Activated CD4-positive, alpha-beta memory T cell treated with anti-CD3 and anti-CD28 coated beads, Interleukin-2, amount 10 ng/mL, durations not matched to agents 7 days and 5 days (primary cell): ENCODE measurements at places on chromosomes 3 and 15. TPM values are rescaled to one million over a fixed set of nuclear protein-coding genes. Genes with fewer than 3 reads are reported as not detected.

Gene PFN2
- total RNA-seq, result 0.88 TPM

- DNase-seq, result no peak
These were observed 791.6 kb upstream of the ARRDC4 start for GRCh38 chr15:97168704-97169475.

DNA sequence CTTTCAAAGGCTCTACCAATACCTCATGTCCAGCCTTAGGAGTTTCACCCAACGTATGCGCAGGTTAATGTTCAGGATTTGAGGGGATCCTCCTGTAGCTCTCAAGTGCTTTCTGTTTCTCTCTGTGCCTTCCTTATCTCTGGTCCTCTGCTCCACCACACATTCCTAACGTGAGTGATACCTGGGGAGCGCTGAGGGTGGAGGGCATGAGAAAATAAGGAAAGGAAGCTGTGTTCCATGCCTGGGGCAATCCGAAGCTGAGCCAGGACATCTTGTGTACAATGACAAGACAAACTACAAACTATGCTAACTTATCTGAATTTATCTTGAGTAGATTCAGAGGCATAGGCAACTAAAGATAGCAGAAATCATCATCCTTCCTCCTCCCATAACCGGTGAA, 136.4 kb downstream of the SST start:
- no peak for DNase-seq

Gene SAMMSON
- total RNA-seq, result not detected

Gene CP
- total RNA-seq, result not detected

DNA sequence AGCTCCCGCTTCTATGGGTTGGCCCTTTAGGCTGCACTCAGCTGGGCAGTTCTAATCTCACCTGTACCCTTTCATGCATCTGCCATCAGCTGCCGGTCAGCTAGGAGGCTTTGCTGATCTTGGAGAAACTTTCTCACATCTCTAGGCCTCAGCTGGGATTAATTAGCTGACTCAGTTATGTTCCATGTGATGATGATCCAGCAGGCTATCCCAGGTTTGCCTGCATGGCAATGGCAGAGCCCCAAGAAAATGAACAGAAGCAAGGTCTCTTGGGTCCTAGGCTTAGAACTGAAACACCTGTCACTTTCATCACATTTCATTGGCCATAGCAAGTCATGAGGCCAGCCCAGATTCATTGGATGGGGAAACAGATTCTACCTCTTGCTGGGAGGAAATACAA, 304.6 kb upstream of the TBC1D5 start:
- DNase-seq, result no peak

- no peak for DNase-seq
These were observed 158.3 kb upstream of the HES1 start for GRCh38 chr3:193977622-193978021.

Gene MYL3
- total RNA-seq, result not detected

Gene CLDN18
- total RNA-seq, result not detected

Gene CCDC39
- not detected for total RNA-seq

DNA sequence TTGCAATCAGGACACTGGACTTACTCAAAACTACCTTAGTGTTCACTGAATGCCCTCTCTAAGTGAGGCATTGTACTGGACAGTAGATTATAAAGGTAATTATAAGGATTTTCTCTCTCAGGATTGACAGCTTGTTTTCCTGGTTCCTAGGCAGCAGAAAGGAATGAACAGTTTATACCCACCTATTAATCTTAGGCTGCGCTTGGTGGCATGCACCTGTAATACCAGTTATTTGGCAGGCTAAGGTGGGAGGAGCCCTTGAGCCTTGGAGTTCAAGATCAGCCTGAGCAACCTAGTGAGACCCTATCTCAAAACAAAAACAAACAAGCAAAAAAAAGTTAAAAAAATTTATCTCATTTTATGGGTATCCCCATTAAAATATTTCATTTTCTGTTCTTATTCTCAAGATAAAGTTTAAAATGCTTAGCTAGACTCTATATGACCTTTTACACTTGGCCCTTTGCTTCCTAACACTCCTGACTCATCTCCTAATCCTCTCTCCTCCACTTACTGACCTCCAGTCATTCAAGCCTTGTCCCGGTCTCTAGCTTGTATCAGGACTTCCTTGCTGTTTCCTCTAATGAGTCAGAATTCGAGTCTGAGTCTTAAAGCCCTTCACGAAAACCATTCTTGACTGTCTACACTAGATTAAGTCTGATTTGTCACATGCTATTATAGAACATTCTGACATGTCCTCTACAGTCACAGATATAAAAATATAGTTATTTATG, 348.6 kb downstream of the NLGN1 start:
- no peak for DNase-seq

- DNase-seq, result no peak
These were observed 133.7 kb upstream of the UBE2E1 start for GRCh38 chr3:23671851-23672589.

Gene SLC28A2
- total RNA-seq, result not detected

GRCh38 chr3:155244699-155245098, 48.8 kb downstream of the STRIT1 start:
- DNase-seq, result no peak

GRCh38 chr15:31278061-31278445, 48.6 kb upstream of the KLF13 start:
- DNase-seq, result peak; percentile 9

GRCh38 chr15:99340347-99340746, 89.1 kb downstream of the LRRC28 start:
- no peak for DNase-seq

DNA sequence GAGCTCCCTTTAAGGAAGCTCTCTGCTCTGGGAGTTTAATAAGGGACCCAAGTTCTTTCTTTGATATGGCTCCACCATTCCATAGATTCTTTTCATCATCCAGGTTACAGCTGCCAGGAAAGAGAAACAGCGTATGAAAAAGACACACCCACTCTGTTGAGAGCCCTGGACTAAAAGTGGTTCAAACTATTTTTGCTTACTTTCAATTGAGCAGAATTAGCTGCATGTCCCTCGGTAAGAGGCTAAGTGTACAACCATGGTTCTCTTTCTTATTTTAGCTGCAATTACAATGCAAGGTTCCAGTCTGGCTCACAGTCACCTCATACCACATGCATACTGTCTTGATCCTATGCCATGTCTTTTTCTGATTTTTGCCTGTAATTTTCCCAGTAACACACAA, 1288.3 kb downstream of the NSUN3 start:
- no peak for DNase-seq

Gene TLR9
- total RNA-seq, result 0.83 TPM

Gene FBN1
- total RNA-seq, result 1.7 TPM

- DNase-seq, result no peak
These were observed 13.3 kb downstream of the ATG7 start for GRCh38 chr3:11285471-11285870.

GRCh38 chr3:134342259-134342658, 32.0 kb downstream of the AMOTL2 start:
- no peak for DNase-seq

GRCh38 chr15:63414474-63415120, 33.0 kb upstream of the CA12 start:
- DNase-seq, result no peak

DNA sequence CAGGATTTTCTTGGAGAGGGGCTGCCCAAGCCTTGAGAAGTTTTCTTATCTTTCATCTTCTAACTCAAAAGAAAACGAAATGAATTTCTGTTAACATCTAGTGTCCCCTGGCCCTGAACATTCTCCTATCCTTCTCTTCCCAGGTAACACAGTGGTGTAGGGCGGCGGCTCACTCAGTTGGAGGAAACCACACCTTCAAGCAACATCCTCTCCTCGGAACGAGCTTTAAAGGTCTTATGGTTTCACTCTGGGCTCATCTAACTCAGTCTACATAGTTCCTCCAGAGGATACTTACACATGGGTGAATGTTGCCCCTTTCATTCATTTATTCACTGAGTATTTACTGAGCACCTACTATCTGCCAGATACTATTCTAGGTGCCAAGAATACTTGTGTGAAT, 31.0 kb upstream of the KLHL6 start:
- peak; percentile 44 for DNase-seq

Gene XYLB
- total RNA-seq, result 3.1 TPM

GRCh38 chr3:50125541-50126286, 29.4 kb upstream of the SEMA3F start:
- DNase-seq, result no peak

- DNase-seq, result peak; percentile 82
These were observed 43.9 kb downstream of the PPCDC start for GRCh38 chr15:75067123-75067830.

DNA sequence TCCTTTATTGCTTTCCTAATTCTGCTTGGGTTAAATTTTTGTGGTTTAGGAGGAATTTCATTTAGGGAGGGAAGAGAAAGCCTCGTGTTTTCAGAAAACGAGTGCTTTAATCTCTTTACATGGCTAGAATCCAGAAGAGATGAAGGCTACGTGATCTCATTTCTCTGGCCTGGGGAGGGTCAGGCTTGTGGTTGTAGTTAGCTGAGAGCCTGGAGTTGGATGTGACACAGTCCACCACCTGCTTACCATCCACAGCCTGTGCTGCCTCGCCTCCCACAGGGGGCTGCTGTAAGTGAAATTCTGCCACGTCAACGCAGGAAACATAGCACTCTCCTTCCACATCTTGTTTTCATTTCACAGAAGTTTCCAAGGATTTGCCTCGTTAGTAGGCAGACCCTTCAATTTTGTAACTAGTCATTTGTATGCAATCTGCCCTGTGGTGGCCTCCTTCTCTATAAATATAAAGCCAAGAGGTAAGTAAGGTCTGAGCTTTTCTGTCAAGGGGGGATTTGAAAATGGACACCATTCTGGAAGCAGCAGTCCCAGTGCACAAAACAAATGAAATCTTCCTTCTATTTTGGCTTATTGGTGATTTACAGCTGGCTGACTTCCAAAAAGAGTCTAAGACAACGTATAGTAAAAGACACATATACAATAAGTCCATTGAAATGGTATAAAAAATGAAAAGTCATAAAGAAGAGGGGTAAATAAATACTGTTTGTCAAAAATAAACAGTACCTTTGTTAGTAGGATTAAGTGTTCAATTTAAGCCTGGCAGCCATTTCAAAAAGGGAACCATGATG, 3.4 kb downstream of the GXYLT2 start:
- DNase-seq, result no peak

Gene CCDC54
- total RNA-seq, result not detected

DNA sequence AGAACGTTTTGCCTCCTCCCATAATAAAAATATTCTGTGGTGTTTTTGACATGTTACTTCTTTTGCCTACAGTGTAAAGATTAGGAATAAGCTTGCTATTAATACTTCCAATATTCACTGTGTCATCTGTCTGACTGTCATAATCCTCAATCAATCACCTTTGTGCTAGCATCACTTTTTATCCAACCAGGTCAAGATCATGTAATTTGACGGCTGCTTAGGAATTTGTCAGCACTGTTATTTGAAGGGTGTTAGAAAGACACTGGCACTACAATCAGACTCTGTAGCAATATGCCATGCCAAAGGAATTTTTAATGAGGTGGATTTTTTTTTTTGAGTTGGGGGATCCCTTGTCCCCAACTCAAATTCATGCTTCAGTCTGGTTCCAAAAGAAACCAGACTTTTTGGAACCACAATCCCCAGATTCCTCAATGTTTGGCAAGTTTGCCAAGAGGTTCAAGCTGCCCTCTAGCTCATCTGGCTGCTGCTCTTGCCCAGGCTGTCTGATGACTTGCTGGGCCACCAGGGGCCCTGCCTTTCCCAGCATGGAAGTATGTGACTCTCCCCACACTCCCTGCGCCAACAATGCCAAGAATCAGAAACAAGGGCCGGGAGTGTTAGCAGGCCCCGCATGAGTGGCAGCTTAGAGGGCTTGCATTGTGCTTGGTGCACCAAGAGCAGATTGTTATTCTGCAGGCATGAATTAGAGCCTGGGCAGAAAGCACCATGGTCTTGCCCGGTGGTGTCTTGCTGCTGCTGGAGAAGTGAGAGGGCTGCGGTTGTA, 58.6 kb upstream of the TSC22D2 start:
- DNase-seq, result no peak

Gene MAGI1
- 0.25 TPM for total RNA-seq

Gene NOX5
- not detected for total RNA-seq

Gene ZNF860
- 0.08 TPM for total RNA-seq

Gene PRKCI
- total RNA-seq, result 18.6 TPM

Gene TGM4
- not detected for total RNA-seq

- DNase-seq, result no peak
These were observed 406.1 kb downstream of the PLCL2 start for GRCh38 chr3:17290894-17291293.
